Astrocyte (in vitro differentiated cells and primary cell): ENCODE measurements at places on chromosomes 4 and X. TPM values are rescaled to one million over a fixed set of nuclear protein-coding genes. Genes with fewer than 3 reads are reported as not detected.
A peak's percentile ranks its signal among the peaks of the same experiment; 100 is the strongest.

- H3K4me1 ChIP-seq = peaks cover 9% of the 10 kb centered on the region
- H3K36me3 ChIP-seq = no peaks in the 10 kb centered on the region
- H3K27ac ChIP-seq = no peak overlapping the region
- H3K27me3 ChIP-seq = no peaks in the 10 kb centered on the region
Measured at GRCh38 chr4:113828702-113829101, 67.2 kb upstream of the CAMK2D start.

DNA sequence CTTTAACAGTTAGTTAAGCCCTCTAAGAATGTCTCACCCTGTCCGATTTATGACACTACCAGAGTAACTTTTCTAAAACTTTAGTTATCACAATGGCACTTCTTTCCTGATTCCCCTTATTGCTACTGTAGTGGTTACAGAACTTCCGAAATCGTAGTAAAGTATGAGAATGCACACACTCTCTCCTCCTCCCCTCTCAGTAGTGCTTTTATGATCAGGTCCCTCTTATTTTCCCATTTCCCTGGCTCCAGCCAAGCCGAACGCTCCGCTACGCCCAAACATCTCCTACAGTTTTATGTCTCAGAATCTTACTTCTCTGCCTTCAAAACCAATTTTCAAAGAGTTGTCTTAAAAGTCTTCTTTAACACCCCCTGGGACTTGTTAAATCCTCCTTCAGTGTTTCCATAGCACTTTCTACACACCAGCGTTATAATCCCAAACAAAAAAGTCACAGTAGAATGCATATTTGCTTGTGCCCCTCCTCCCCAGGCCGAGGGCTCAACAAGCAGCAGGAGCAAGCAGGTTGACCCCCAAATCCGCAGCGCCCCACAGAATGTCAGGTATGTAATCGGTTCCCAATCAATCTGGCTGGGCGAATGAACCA is 671 bp downstream of the HPF1 start:
- no peak for DNase-seq
- H3K4me3 ChIP-seq = peak overlapping the region; percentile 96
- H3K27ac ChIP-seq = peak overlapping the region; percentile 49

DNA sequence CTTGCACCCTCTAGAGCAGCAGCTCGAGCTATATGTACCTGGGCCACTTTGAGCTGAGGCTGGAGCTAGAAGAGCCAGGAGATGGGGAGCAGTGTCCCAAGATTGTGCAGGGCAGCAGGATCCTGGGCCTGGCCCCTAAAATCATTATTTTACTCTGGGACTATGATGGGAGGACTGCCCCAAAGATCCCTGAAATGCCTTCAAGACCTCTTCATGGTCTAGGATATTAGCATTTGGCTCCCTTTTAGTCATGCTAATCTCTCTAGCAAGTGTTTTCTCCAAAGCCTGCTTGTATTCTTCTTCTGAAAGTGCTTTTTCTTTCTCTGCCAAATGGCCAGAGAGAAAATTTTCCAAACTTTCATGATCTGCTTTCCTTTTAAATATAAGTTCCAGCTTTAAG is 211.6 kb downstream of the PARM1 start:
- no peaks in the 10 kb centered on the region for H3K36me3 ChIP-seq
- no peak for DNase-seq
- no peaks in the 10 kb centered on the region for H3K4me1 ChIP-seq
- H3K27me3 ChIP-seq = no peaks in the 10 kb centered on the region

SYN1 gene
- total RNA-seq = 1.6 and 2.2 TPM in 2 replicates

TCEAL6 gene
- total RNA-seq = not detected in 2 replicates

FGF2 gene
- 30.5 and 38.4 TPM in 2 replicates for total RNA-seq

DNA sequence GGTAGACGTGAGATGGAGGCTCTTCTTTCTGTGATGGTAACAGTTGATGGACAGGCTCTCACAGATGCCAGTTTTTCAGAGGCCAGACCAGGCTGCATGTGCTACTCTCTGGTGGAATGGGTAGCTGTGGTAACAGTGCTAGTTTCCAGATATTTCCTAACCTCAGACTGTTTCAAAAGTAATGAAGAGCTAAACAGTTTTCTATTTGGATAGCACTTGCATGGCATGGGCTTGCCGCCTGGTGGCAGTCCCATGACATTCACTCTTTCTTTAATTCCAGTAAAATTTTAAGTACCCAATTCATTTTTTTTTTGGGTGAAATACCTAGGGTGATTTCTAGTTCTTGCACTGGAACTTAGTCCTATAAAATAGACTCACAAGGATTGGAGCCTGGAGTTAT is 220.2 kb upstream of the MAD2L1 start:
- H3K27ac ChIP-seq = no peak overlapping the region
- H3K4me1 ChIP-seq = no peaks in the 10 kb centered on the region
- no peak for DNase-seq

GRCh38 chrX:56615282-56615681 is 51.9 kb downstream of the UBQLN2 start:
- H3K4me3 ChIP-seq = no peak overlapping the region
- H3K27ac ChIP-seq = no peak overlapping the region

GRCh38 chrX:24692305-24692704 is 1.4 kb upstream of the POLA1 start:
- H3K27me3 ChIP-seq = no peaks in the 10 kb centered on the region
- no peak overlapping the region for H3K4me3 ChIP-seq
- H3K4me1 ChIP-seq = no peaks in the 10 kb centered on the region

- DNase-seq = no peak
- no peak overlapping the region for H3K27ac ChIP-seq
- no peaks in the 10 kb centered on the region for H3K4me1 ChIP-seq
- no peak overlapping the region for H3K4me3 ChIP-seq
- peaks cover 5% of the 10 kb centered on the region for H3K36me3 ChIP-seq
Measured at GRCh38 chr4:147863808-147864472, 132.1 kb downstream of the ARHGAP10 start.

- no peak for DNase-seq
- H3K27me3 ChIP-seq = no peaks in the 10 kb centered on the region
- H3K36me3 ChIP-seq = no peaks in the 10 kb centered on the region
- no peak overlapping the region for H3K4me3 ChIP-seq
- no peaks in the 10 kb centered on the region for H3K4me1 ChIP-seq
- no peak overlapping the region for H3K27ac ChIP-seq
Measured at GRCh38 chrX:28120072-28120471, 138.8 kb upstream of the DCAF8L1 start.

DNA sequence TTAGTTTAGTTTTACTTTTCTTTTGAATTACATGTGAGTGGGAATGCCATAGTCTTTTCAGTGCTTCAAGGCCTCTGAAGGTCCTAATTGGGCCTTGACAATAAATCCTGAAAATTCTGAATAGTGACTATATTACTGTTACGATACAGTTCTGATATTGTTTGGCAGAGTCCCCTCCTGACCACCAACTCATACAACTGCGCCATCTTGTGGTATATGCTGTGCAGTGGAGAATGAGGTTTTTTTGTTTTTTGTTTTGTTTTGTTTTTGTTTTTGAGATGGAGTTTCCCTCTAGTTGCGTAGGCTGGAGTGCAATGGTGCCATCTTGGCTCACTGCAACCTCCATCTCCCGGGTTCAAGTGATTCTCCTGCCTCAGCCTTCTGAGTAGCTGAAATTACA is 56.6 kb upstream of the CHRDL1 start:
- no peak overlapping the region for H3K27ac ChIP-seq
- no peak for DNase-seq
- H3K27me3 ChIP-seq = no peaks in the 10 kb centered on the region
- H3K4me1 ChIP-seq = no peaks in the 10 kb centered on the region
- no peak overlapping the region for H3K4me3 ChIP-seq

- H3K4me1 ChIP-seq = no peaks in the 10 kb centered on the region
- no peak for DNase-seq
- no peaks in the 10 kb centered on the region for H3K36me3 ChIP-seq
- peak overlapping the region; percentile 67 for H3K27ac ChIP-seq
- no peaks in the 10 kb centered on the region for H3K27me3 ChIP-seq
Measured at GRCh38 chrX:55057675-55058249, 17.1 kb upstream of the PAGE2B start.

CPE gene
- 380 and 385 TPM in 2 replicates for total RNA-seq

CD40LG gene
- not detected in 2 replicates for total RNA-seq

- no peak overlapping the region for H3K4me3 ChIP-seq
- H3K36me3 ChIP-seq = peaks cover 1% of the 10 kb centered on the region
- H3K27me3 ChIP-seq = no peaks in the 10 kb centered on the region
- no peak for DNase-seq
- H3K4me1 ChIP-seq = no peaks in the 10 kb centered on the region
Measured at GRCh38 chr4:89023140-89023539, 33.8 kb downstream of the FAM13A start.

UGT2B10 gene
- total RNA-seq = not detected in 2 replicates

DNA sequence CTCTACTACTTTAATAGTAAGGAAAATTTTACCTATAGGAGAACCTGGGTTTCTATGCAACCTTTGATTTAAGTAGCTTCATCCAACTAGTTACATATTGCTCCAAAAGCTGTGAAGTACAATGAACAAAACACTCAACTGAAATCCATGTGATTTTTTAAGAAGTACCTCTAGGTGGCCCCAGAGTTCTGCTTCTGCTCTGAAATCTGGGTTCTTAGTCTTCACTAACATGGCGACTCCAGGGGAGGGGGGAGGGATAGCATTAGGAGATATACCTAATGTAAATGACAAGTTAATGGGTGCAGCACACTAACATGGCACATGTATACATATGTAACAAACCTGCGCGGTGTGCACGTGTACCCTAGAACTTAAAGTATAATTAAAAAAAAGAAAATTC is 73.4 kb upstream of the MAGEB2 start:
- peak; percentile 9 for DNase-seq
- H3K36me3 ChIP-seq = no peaks in the 10 kb centered on the region
- no peak overlapping the region for H3K4me3 ChIP-seq
- no peak overlapping the region for H3K27ac ChIP-seq
- H3K27me3 ChIP-seq = no peaks in the 10 kb centered on the region

CLGN gene
- 1.1 and 1.6 TPM in 2 replicates for total RNA-seq

DMRTC1B gene
- not detected in 2 replicates for total RNA-seq

PHKA1 gene
- 6.5 and 7.5 TPM in 2 replicates for total RNA-seq

DNA sequence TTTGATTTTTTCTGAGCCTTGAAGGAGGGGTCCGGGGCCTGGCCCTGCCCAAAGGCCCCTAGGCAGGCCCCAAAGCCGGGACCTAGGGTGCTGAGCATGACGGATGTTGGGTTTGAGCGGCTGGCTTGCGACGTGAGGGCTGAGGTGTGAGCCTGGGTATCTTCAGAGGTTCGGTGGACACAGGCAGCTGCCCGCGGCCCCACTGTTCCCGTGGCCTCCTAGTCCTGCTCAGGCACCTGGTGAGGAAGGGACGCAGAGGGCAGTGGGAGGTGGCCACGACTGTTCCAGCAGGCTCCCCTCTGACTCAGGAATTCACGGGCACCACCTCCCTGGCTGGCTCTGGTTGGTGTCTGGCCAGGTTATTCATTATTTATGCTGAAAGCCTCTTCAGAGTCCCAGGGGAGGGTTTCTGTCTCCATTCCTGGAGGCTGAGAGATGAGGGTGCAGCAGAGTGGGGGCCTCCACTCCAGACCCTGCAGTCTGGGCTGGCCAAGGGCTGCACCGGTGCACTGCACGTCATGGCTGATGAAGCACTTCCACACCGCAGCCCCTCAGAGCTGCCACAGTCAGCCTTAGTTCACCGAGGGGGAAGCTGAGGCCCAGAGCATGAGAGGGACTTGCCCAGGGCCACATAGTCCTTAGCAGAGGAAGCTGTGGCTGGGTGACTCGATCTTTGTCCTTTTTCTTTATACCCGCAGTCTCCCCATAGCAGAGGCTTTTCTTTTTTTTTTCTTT is 2.2 kb downstream of the MSANTD1 start:
- H3K27me3 ChIP-seq = no peaks in the 10 kb centered on the region
- H3K36me3 ChIP-seq = no peaks in the 10 kb centered on the region
- H3K27ac ChIP-seq = no peak overlapping the region
- H3K4me1 ChIP-seq = no peaks in the 10 kb centered on the region
- no peak overlapping the region for H3K4me3 ChIP-seq

SOWAHB gene
- total RNA-seq = 6.2 and 6.8 TPM in 2 replicates

FAM149A gene
- total RNA-seq = 1.2 and 1.7 TPM in 2 replicates

GRCh38 chrX:110145854-110146253 is 142.9 kb downstream of the TMEM164 start:
- H3K4me1 ChIP-seq = no peaks in the 10 kb centered on the region
- no peak overlapping the region for H3K27ac ChIP-seq
- H3K4me3 ChIP-seq = no peak overlapping the region
- DNase-seq = no peak

VCX3A gene
- total RNA-seq = not detected in 2 replicates

DNA sequence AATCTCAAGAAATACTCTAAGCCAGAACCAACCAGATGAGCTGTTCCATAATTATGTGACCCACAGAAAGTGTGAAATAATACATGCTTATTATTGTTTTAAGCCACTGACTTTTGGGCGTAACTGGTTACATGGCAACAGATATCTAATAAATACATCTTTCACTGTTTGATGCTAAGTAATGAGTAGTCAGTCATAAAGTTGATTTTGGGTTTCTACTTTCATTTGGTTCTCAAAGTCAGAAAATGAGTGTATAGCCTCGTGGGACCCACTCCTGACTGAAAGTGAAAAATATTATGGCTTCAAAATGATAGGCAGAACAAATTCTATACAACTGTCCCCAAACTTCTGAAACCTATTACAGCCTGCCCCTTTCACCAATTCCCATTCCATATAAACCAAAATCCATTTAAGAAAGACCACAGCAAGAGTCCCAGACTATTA is 88.0 kb upstream of the CBR4 start:
- H3K36me3 ChIP-seq = peaks cover 39% of the 10 kb centered on the region
- H3K27me3 ChIP-seq = no peaks in the 10 kb centered on the region
- no peak overlapping the region for H3K4me3 ChIP-seq
- no peak for DNase-seq

DNA sequence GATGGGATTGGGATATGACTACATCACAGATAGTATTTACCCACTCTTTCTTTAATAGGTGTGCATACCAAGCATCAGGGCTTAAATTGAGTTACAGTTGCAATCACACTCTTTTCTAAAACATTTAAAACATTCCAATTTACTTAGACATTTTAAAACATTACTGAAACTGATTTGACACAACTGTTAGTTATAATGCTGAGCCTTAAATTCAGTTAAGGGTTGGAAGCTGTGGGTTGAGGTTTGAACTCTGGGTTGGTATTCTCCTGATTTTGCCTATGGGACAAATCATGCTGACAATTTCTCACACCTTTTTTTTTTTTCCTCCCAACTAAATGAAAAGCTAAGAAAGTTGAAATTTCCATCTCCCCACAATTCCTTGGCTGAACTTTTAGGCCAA is 16.3 kb downstream of the SLIT2 start:
- peaks cover 11% of the 10 kb centered on the region for H3K4me1 ChIP-seq
- H3K4me3 ChIP-seq = no peak overlapping the region
- peaks cover 7% of the 10 kb centered on the region for H3K27me3 ChIP-seq
- H3K27ac ChIP-seq = no peak overlapping the region
- no peak for DNase-seq
